ENCODE measurements at places on chromosomes 1 and 21. TPM values are rescaled to one million over a fixed set of nuclear protein-coding genes. Genes with fewer than 3 reads are reported as not detected.

DNA sequence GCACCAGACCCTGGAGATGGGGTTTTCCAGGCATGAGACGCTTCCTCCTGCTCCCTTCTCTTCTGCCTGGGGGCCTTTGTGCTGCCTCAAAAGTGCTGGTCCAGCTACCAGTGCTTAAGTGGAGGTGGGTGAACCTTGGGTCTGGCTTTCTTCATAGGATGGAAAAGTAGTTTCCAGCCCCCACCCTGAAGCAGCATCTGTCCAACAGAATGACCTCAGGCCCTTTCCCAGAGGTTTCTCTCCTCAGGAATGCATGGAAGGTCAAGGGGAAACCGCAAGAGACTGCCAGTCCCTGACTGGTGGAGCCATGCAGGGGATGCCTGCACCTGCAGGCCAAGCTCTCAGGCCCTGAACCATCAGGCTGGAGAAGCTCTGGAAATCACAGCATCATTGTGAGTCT lies 63.8 kb downstream of the HMGB4 start:
- no peak for DNase-seq

Gene ADGRL2
- total RNA-seq, result 0.05 TPM

DNA sequence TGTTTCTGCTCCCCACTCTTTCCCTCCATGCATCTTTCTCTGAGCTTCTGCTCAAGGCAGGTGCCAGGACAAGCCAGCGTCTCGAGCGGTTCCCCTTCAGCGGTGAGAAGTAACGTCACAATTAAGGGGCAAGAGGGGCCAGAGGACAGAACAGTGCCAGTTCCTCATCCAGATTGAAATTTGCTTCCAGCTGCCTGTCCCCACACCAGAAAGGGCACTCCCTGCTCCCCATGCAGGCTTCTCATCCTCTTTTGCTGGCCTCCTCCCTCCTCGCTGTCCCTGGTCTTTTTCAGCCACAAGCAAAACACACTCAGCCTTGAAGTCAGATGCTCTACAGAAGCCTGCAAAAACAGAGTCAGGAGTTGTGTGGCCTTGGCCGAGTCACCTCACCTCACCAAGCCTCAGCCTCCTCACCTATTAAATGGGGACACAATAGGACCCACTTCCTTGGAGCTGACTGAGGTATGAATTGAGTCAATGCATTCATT lies 35.0 kb upstream of the ECE1 start:
- DNase-seq, result no peak

Gene KCNK1
- total RNA-seq, result 1.5 TPM

- DNase-seq, result no peak
Observed at GRCh38 chr1:54110996-54111395, 41.8 kb downstream of the CDCP2 start.
